ENCODE measurements at places on chromosomes 5 and 9.

GRCh38 chr5:55450050-55450765 is 84.6 kb downstream of the PLPP1 start:
- no peak for DNase-seq

DNA sequence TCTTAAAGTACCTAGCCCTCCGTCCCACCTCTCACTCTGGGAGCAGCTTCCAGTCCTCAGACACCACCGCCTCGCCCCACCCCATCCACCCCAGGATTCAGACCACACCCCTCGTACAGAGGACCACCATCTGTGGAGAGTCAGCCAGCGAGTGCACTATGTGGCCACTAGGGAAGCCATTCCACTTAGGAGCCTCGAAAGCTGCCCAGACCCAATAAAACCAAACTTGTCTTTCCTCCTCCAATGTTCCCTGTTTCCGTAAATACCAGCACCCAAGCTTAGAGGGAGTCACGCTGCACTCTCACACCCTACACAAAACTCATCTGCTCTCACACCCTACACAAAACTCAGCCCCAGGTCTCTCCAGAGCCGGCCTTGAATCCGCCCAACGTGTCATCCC is 1.9 kb downstream of the GCNT4 start:
- DNase-seq: no peak

DNA sequence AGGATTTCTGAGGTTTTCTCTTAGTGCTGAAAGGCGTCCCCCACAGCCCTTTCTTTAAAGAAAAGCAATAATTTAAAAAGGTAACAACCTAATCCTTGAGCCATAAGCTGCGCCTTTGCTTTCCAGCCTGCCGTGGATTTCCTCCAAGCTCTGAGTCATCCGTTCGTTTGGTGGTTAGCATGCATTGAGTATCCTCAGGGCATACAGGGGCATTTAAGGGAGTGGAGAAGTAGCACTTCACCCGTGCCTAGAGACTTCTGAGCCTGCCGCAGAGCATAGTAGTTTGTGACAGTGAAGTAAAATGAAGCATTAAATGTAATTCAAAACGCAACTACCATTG is 892 bp upstream of the TNC start:
- DNase-seq: no peak

GRCh38 chr9:126860757-126861466 is 473 bp downstream of the ZBTB34 start:
- no peak for DNase-seq

DNA sequence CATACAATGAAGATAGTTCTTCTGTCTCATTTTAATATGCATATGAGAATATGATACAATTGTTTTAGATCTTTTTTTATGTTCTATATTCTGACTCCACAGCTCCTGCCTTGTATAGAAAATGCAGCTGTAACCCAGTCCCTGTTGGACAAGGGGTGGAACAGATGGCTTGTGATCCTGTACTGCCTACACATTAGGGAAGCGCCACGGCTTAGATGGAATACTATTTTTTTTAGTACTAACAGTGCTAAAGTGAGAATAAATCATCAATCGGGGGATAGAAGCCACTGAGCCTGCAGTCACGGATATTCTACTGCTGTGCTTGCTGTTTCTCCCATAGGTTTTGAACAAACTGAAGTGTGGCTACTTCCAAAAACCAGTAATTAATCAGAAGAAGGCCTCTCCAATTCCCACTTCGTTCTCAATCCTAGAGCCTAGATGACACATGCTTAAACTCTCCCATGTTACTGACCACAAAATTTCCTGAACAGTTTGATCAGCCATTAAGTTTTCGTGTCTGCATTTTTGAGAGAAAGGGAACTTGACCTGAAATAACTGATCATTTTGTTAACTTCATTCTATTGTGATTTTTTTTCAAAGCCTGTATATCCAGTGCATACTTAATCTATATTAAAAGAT is 150.3 kb downstream of the CDH18 start:
- no peak for DNase-seq

- no peak for DNase-seq
These were observed 316.4 kb downstream of the NR3C1 start for GRCh38 chr5:143086908-143087637.

DNA sequence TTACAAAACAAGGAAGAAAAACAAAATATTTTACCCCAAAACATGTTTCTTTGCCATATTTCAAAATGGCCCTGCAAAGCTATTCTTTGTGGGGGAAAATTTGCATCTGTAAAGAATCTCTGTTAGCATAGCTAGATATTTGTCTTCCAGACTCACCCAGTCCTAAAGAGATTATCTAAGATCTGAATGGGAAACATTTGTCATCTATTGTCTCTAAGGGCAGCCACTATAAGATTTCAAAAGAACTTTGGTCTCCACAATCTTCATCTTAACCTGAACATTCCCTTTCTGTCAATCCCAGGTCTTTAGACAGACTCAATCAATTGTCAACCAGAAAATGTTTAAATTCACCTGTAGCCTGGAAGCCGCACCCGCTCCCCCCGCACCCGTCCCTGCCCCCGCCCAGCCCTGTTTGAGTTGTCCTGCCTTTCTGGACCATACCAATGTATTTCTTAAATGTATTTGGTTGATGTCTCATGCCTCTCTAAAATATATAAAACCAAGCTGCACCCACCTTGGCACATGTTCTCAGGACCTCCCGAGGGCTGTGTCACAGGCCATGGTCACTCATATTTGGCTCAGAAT is 330.6 kb downstream of the RAB3C start:
- DNase-seq: no peak

- no peak for DNase-seq
These were observed 26.4 kb downstream of the ZNF366 start for GRCh38 chr5:72480841-72481240.

DNA sequence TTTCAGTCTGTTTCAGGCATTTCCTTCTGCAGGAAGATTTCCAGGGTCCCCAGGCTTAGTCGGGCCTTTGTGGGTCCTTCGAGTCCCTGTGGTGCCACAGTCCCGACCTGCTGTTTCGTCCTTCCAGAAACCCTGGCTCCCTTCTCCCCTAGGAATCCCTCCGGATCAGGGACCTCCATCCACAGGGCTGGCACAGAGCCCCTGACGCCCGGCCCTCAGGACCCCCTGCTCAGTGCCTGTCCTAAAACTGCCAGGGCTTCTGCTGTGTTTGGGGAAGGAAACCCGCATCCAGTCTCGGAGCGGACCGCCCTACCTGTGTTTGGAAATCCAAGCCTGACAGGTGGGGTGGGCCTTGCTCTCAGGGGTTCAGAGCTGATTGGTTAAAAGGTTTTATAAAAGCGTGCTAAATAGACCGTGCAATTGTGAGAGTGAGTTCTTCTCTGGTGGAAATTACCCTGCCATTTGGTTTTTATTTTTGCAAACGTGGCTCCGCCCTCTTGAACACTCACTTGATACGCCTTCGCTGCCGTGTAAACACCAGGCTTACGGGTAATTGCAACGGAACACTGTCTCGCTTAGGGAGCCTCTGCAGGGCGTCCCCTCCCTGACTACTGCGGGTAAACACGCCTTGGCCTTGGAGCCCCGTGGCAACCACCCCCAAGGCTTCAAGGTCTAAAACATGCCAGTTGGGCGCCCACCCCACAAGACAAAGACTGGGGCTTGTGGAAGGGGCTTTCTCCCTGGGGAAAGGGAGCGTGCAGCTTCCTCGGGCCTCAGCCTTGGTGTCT is 121.2 kb downstream of the PHF2 start:
- DNase-seq: no peak

- DNase-seq: no peak
These were observed 3.3 kb upstream of the CD180 start for GRCh38 chr5:67199859-67200258.

DNA sequence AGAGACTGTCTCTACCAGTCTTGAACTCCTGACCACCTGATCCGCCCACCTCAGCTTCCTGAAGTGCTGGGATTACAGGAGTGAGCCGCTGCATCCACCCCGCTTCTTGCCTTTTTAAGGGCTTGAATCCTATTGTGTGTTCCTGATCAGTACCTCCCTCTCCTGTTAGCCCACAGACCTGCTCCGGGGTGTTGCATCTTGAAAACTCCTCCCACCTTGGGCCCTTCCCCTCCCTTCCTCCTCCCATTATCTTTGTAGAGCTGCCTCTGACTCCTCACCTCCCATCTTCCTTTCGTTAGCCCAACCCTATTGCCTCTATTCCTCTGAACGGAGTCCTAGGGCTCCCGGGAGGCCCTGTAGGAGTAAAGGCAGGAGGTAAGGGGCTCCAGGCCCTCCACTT is 48.5 kb upstream of the NEK6 start:
- DNase-seq: no peak

DNA sequence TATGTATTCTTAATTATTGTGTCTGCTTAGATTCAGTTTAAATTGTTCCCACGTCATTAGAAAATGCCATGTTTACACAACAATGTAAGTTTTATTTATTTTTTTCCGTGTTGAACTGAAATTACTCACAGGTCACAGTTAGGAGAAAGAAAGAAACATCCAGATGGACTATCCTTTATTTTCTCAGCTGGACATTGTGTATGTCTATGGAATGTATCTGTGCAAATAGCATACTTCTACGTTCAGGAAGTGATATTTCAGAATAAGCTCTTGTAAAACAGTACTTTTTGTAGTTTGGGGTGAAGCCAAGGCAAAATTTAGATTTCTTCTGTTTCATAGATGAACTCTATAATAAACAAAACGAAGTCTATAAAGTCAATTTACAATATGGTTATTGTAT is 249.0 kb upstream of the ZNF608 start:
- DNase-seq: no peak

GRCh38 chr5:32520356-32520755 is 65.0 kb upstream of the SUB1 start:
- no peak for DNase-seq

GRCh38 chr9:96514800-96515158 is 64.8 kb downstream of the HABP4 start:
- DNase-seq: no peak

DNA sequence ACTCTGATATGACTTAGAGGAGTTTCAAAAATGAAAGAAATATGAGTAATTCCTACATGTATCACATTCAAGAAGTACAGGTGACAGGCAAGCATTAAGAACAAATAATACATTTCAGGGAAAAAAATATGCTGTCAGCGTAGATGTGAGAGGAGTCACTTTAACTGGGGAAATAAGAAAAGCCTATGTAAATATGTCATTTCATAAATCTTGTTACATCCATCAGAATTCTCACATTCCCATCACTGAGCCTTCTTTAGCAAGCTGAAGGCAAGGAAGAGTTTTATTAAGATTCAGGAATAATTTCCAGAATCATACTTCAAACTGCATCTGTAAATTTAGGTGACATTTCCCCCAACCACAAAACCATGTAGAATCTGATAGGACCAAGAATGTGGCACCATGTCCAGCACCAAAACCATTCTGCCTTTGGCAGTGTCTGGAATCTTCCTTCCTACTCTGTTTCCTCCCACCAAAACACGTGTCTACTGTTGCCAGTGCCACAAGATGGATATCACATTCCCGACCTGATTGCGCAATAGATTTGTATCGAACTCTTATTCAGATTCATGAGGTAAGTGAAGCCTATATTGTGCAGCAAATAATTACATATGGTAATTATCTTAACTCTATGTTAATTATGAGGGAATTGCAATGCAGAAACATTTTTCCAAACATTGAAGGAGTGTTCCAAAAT is 690.9 kb downstream of the ISL1 start:
- no peak for DNase-seq

DNA sequence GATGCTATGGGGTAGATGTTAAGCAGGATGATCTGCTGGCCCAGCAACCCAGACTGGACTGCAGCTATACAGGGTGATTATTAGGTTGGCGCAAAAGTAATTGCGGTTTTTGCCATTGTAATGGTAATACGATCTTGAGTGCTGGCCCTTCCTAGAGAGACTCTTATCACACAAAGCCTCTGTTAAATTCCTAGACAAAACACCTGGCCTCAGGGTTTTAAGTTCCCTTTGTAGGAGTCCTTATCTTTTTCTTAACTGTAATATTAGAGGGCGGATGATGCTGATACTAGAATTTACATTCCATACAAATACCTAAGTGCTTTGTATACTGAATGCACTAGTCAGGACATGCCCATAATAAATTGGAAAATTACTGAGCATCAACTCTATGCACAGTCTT is 222.2 kb downstream of the NDUFS4 start:
- no peak for DNase-seq

DNA sequence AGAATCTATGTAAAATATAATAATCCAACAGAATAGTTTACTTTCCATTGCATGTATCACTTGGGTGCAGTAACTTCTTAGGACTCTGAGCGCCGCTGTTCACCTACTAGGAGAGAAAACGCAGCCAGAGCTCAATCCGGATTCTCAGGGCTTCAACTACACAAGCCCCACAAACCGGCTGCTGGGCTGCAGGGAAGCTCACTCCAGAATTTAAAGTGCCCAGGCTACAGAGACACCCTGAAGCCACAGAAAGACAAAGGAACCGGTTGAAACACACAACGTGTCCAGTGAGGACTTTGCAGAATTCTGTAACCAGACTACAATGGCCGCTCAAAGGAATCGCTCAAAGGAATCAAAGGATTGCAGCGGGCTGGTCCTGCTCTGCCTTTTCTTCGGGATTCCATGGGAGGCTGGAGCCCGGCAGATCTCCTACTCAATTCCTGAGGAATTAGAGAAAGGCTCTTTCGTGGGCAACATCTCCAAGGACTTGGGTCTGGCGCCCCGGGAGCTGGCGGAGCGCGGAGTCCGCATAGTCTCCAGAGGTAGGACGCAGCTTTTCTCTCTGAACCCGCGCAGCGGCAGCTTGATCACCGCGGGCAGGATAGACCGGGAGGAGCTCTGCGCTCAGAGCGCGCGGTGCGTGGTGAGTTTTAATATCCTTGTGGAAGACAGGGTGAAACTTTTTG is at the start of gene PCDHGA10:
Gene PCDHGA10 (plus strand): TSS at position 134 of the 686 bp plus-strand sequence. CDS start 189 bp downstream, at position 323.
- peak; percentile 58 for DNase-seq

GRCh38 chr5:54194318-54194717 is 116.1 kb downstream of the ARL15 start:
- no peak for DNase-seq

DNA sequence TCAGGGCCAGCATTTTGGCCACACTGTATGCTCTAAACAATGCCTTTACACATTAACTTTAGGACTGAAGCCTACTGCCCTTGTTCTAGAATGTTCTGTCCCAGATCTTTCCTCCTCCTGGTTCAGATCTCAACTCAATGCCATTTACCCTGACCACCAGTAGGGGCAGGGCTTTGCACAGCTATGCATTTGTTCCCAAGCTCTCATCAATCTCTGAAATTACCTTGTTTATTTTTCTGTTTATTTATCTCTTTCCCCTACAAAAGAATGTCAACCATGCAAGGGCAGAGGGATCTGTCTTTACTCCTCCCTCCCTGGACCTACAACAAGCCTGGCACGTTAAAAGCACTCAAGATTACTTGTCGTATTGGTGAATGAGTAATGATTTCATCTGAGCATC is 612.9 kb downstream of the BNC2 start:
- DNase-seq: no peak

DNA sequence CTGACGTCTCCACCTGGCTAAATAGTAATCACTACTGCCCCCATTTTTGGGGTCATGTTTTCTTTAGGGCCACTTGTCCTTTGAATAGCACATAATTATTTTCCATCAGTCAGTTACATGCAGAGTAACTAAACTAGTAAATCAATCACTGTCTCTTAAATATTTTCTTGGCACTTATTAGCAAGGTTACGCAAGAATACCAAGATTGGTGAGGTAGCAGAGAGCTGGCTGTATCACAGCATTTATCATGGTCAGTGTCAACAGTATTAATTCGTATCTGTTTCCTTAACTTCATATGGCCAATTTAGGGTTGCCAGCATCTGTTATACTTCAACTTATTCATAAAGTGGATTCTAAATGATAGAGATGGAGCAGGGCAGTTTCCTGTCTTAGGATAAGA is 346.8 kb upstream of the FAM174A start:
- no peak for DNase-seq

All from CD4-positive, alpha-beta T cell treated with Interleukin-4 for 4 hours (primary cell).